H9 (cell line): ENCODE measurements at places on chromosomes 5 and 9. TPM values are rescaled to one million over a fixed set of nuclear protein-coding genes. Genes with fewer than 3 reads are reported as not detected.

POU4F3 gene
- not detected in 2 replicates for total RNA-seq

FGF10 gene
- total RNA-seq, result 0.15 TPM in 1 of 2 replicates, not detected in the other

GRCh38 chr5:76177978-76178377, 94.8 kb downstream of the SV2C start:
- no peak overlapping the region for H3K4me3 ChIP-seq
- no peaks in the 10 kb centered on the region for H3K4me1 ChIP-seq
- no peaks in the 10 kb centered on the region for H3K36me3 ChIP-seq
- DNase-seq, result no peak
- no peak overlapping the region for H3K27ac ChIP-seq

GLRA1 gene
- total RNA-seq, result not detected in 2 replicates

MRPS30 gene
- 76.3 and 78.0 TPM in 2 replicates for total RNA-seq

GRCh38 chr5:103910011-103910410, 347.4 kb upstream of the NUDT12 start:
- no peaks in the 10 kb centered on the region for H3K36me3 ChIP-seq
- H3K4me1 ChIP-seq, result no peaks in the 10 kb centered on the region
- no peaks in the 10 kb centered on the region for H3K27me3 ChIP-seq
- no peak for DNase-seq
- H3K27ac ChIP-seq, result no peak overlapping the region

CA9 gene
- total RNA-seq, result 0.94 and 1.9 TPM in 2 replicates

EXOSC2 gene
- 92.0 and 94.5 TPM in 2 replicates for total RNA-seq

DNA sequence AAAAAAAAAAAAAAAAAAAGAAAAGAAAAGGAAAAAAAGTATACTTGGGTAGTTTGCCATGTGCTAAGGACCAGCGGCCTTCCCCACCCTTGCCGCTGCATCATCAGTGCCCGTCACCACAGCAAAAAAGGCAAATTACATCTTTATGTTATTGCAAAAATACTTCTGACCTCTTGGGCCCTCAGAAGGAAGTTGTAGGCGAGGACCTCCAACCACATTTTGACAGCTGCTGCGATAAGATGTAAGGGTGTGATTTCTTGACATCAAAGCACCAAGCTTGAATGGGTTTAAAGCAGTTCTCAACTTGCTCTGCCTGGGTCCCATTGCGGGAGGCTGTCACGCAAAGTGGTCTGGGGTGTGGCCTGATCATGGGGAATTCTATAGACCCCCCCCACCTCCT, 39.2 kb downstream of the DMRT1 start:
- H3K27ac ChIP-seq, result no peak overlapping the region
- no peaks in the 10 kb centered on the region for H3K4me1 ChIP-seq
- H3K27me3 ChIP-seq, result no peaks in the 10 kb centered on the region
- no peak overlapping the region for H3K4me3 ChIP-seq
- DNase-seq, result no peak

DNA sequence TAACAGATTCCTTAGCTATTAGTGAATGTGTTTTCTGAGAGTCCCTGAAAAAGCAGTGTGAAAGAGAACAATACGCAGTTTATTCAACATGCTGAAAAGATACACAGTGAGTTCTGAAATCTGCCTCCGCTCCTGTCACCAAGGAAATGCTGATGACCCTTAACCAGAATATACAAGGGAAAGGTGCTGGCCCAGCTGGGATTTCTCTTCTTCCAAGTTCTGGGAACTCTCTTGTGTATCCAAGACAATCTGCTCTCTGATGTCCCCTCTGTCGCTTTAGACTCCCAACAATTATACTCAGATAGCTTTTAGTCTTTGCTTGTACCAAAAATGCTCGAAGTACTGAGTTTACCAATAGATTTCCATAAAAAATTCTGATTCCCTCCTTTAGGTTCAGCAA, 214.9 kb downstream of the TMEM167A start:
- H3K4me3 ChIP-seq, result no peak overlapping the region
- no peaks in the 10 kb centered on the region; the same call in 1 of the 2 replicates for H3K4me1 ChIP-seq
- no peak overlapping the region for H3K27ac ChIP-seq
- H3K27me3 ChIP-seq, result no peaks in the 10 kb centered on the region

ARL15 gene
- 13.0 and 14.1 TPM in 2 replicates for total RNA-seq

GRCh38 chr5:82636591-82636990, 358.4 kb upstream of the RPS23 start:
- H3K36me3 ChIP-seq, result no peaks in the 10 kb centered on the region
- H3K27me3 ChIP-seq, result no peaks in the 10 kb centered on the region
- no peak overlapping the region for H3K4me3 ChIP-seq
- no peaks in the 10 kb centered on the region; the same call in 1 of the 2 replicates for H3K4me1 ChIP-seq
- H3K27ac ChIP-seq, result no peak overlapping the region

DNA sequence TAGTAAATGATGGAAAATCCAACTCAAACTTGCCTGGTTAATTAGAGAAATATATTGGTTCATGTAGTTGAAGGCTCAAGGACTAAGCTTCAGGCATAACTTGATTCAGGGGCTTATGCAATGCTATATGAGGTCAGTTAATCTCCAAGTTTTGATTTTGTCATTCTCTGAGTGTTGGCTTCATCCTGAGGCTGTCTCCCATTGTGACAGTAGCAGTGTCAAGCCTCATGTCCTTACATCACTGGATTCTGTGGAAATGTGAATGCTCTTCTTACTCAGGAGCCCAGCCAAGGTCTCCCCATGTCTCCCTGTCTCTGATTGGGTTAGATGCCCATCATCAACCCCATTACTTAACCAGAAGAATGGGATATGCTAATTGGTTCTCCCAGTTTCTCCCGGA, 44.4 kb upstream of the SNX2 start:
- H3K27me3 ChIP-seq, result no peaks in the 10 kb centered on the region
- H3K4me3 ChIP-seq, result no peak overlapping the region
- H3K4me1 ChIP-seq, result no peaks in the 10 kb centered on the region
- DNase-seq, result no peak
